ENCODE measurements at places on chromosomes 3 and 15.

GRCh38 chr3:12266038-12266437, 22.8 kb upstream of the PPARG start:
- DNase-seq = no peak

- no peak for DNase-seq
Measured at GRCh38 chr15:64883100-64883581, 28.6 kb upstream of the ANKDD1A start.

DNA sequence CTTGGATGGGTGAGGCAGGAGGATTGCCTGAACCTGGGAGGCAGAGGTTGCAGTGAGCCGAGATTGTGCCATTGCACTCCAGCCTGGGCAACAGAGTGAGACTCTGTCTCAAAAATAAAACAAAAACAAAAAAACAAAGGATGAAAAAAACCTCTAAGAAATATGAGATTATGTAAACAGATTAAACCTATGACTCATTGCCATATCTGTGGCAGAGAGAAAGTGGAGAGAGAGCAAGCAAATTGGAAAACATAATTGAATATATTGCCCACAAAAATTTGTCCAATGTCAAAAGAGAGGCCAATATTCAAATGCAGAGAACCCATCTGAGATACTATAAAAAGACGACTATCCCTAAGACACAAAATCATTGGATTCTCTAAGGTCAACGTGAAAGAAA, 1106.0 kb downstream of the OTOL1 start:
- DNase-seq = no peak

DNA sequence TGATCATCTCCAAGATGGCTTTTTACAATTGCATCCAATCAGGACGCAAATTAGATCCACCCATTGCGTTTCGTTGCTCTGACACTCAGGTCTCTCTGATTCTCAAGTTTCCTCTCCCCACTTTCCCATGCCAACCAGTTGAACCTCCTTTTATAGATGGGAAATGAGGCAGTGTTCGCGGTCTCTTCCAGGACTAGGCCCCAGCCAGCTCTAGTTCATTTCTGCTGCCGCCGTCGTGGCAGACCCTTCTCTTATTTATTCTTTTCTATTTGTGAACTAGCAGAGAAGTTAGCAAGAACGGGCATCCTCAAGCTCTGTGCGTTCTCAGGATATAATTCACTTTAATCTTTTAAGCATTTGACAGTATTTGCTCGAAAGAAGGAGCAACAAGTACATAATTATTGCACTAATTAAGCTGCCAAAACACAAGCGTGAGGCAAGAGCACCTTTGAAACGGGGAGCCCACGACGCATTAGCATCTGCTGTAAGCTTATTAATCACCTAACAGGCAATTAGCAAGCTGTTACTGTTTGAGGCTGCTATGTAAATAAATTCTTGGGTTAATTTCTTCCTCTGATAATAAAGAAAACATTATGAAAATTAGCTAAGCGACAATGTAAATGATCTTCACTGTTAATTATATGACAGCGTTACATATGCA, 246.4 kb upstream of the TLE3 start:
- no peak for DNase-seq

GRCh38 chr3:136657526-136657925, 94.7 kb downstream of the STAG1 start:
- DNase-seq = no peak

DNA sequence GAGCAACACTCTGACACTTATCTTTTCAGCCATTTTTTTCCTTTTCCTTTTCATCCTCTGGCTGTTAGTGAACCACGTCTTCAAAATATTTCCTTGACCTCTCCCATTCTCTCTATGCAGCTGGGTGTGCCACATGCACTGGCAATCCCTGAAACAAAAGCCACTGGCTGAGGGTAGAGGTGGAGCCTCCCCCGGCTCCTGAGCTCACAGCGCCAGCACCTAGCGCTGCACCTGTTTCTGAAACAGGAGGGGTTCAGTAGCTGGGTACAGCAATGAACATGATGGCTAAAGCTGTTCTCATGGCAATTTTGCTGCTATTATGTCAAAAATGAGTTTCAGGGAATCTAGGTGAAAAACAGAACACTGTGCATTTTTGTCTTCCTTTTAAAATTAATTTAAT, 314.7 kb upstream of the ATP10A start:
- no peak for DNase-seq

- no peak for DNase-seq
Measured at GRCh38 chr3:58249358-58250092, 11.9 kb downstream of the ABHD6 start.

- DNase-seq = no peak
Measured at GRCh38 chr3:42546691-42547213, 35.0 kb downstream of the SEC22C start.
